ENCODE measurements at places on chromosomes 1 and 21.

GRCh38 chr1:223035724-223036478 lies 107.1 kb downstream of the TLR5 start:
- no peak for DNase-seq

DNA sequence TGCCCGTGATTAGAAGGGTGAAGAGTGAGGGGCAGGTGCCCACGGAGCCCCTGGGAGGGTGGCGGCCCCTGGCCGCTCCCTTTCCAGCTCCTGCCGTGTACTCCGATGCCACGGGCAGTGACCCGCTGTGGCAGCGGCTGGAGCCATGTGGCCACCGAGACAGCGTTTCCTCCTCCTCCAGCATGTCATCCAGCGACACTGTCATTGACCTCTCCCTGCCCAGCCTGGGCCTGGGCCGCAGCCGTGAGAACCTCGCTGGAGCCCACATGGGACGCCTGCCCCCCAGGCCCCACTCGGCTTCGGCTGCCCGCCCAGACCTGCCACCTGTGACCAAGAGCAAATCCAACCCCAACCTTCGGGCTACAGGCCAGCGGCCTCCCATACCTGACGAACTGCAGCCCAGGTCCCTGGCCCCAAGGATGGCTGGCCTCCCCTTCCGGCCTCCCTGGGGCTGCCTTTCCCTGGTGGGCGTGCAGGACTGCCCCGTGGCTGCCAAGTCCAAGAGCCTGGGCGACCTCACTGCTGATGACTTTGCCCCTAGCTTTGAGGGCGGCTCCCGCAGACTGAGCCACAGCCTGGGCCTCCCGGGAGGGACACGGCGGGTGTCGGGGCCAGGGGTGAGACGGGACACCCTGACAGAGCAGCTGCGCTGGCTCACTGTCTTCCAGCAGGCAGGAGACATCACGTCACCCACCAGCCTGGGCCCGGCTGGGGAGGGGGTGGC lies 22.0 kb downstream of the PANK4 start:
- DNase-seq: no peak

GRCh38 chr1:99602404-99602969 lies 43.4 kb upstream of the PALMD start:
- no peak for DNase-seq

DNA sequence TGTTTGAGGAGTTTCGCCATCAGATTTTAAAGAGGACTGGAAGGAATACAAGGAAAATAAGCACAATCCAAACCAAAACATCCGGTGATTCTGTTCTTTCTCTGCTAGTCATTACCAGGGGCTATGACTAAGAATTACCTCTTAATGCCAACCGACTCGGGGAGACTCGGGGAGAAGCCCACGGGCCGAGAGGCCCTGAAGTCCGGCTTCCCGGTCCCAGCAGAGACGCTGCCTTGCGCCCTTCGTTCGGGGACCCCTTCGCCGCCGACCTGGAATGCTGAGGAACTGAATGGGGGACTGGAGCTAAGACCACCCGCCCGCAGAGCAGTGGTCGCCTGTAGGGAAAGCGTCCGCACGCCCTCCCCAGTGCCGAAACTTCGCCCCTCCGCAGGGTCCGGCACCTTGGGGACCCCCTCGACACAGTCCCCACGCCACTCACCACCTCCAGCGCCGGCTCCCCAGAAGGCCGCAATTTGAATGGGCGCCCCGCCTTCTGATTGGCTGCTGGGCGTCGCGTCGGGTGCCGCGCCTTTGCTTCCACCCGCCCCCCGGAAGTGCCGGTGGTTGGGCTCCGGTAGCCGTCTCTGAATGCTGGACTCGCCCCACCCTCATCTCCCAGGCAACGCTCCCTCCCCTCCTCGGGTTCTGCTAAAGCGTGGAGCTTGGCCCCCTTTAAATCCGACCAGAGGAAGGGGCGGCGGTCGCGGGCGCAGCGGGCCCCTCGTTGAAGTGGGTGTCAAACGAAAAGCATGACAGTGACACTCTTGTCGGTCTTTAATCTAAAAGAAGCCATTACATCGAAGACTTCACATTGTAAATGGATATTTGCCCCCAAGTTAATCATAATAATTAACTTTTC lies at the start of gene KIF14:
TSS of gene KIF14 (minus strand) at position 479 of the 859 bp plus-strand sequence. CDS start 2,028 bp downstream, outside the sequence.
- DNase-seq: peak; percentile 94

DNA sequence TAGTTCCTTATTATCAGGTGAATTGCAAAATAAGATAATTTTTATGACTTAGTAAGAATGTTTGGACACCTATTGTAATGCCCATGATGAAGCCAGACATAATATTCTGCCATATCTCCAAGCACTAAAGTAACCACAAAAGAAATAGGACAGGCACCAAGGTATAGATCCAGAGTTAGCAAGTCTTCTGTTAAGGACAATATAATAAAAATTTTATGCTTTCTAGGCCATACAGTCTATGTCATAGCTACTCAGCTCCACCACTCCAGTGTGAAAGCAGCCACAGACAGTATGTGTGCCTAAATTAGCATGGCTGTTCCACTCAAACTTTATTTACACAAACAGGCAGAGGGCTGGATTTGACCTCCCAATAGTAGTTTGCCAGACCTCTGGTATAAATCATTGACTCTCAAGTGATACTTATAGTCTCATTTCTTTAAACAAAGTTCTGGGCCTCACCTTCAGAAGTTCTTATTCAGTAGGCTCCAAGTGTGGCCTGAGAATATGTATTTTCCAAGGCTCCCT lies 88.3 kb downstream of the SCMH1 start:
- DNase-seq: no peak

GRCh38 chr1:27971674-27972073 lies 11.9 kb downstream of the XKR8 start:
- DNase-seq: no peak

GRCh38 chr1:178844436-178844835 lies 26.4 kb downstream of the ANGPTL1 start:
- no peak for DNase-seq

DNA sequence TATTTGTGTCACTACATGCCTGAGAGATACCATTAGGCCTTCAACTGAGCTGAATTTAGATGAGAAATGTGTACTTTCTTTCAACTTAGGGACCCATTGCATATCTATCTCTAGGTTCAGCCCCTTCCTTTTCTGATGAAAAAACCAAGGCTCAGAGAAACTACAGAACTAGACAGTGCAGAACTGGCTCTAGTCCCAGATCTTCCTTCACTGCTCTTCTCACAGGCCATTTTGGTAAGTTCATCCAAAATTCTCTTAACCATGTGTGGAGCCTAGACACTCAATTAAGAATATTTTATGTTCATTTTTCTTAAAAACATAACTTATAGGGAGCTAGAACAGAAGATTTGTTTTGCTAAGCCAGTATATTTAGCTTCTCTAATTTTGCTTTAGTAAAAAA lies 128.9 kb downstream of the ASTN1 start:
- no peak for DNase-seq

DNA sequence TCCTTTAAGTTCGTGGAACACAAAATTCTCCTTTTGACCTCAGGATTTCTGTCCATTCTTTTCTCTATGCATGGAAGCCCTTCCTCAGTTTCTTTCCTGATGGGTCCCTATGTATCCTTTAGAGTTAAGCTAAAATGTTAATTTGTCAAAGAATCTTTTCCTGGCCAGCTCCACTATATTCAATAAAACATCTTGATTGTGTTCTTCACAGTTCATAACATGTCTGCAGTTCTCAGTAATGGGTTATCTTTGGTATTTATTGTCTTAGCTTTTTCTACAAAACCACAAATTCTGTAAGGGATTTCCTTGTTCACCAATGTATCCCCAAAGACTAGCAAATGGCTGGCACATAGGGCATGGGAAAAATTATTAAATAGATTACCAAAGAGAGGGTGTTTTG lies 998.5 kb downstream of the ADGRL2 start:
- no peak for DNase-seq

GRCh38 chr1:109083923-109084322 lies 6.6 kb upstream of the TMEM167B start:
- no peak for DNase-seq

DNA sequence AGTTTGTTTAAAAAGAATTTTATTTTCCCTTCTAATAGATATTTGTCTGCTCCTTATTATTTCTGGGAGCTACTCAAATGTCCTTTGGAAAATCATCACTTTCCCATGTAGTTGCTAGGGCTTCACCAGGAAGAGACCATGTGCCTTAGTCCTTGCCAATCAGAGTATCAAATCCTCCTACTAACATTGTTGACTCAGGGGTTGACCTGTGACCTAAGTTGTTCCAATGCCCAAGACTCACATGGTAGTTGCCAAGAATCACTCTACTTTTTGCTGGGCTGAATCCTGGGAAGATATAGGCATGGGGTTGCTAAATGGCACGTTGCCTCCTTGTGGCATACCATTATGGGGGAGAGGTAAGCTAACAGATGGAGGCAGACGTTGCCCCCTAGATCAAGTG lies 58.2 kb upstream of the FOXD3 start:
- DNase-seq: no peak

DNA sequence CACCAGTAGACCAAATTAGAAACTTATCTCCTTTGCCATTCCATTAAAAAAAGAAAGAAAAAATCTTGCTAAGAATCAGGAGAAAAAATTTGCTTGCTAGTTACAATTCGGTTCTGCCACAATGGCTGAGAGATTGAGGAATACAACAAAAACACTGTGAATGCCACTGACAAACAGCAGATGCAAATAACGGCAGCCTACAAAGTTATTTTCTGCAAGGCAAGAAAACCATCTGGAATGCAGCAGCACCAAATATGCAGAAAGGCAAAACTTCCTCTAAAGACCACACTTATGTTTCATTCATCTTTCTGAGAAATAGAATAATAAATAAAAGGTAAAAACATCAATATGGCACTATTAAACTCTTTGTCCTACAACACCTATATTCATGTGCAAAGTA lies 75.7 kb downstream of the ENAH start:
- no peak for DNase-seq

DNA sequence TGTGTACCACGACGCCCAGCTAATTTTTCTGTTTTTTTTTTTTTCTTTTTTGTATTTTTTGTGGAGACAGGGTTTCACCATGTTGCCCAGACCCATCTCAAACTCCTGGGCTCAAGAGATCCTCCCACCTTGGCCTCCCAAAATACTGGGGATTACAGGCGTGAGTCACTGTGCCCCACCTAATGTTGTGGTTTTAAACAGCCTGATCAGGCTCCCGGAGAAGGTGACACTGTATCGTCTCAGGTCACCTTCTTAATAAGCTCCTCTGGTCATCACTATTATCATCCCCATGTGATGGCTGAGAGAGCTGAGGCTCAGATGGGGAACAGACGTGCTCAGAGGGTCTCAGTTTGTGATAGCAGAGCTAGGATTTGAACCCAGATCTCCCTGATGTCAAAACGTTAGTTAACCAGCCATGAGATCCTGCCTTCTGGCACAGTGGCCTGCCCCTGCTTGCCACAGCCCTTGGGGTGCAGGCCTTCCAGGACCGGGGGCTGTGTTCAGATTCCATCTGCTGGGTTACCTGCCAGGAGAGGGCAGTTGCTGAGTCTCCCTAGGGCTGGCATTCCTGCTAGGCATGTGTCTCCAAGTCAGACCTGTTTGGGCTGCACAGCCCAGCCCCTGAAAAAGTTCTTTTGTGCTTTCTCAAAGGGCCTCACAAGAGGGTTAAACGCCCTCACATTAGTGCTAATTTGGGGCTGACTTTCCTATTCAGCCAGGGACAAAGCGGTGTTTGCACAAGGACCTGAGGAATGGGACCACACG lies 32.7 kb upstream of the GRHL3 start:
- no peak for DNase-seq

GRCh38 chr1:33740040-33740744 lies 123.7 kb upstream of the HMGB4 start:
- no peak for DNase-seq

- no peak for DNase-seq
Observed at GRCh38 chr21:16211339-16212303, 481.8 kb downstream of the USP25 start.

GRCh38 chr1:91617285-91617765 lies 116.7 kb downstream of the CDC7 start:
- no peak for DNase-seq

- DNase-seq: no peak
Observed at GRCh38 chr1:111852261-111852721, 96.6 kb downstream of the DDX20 start.

DNA sequence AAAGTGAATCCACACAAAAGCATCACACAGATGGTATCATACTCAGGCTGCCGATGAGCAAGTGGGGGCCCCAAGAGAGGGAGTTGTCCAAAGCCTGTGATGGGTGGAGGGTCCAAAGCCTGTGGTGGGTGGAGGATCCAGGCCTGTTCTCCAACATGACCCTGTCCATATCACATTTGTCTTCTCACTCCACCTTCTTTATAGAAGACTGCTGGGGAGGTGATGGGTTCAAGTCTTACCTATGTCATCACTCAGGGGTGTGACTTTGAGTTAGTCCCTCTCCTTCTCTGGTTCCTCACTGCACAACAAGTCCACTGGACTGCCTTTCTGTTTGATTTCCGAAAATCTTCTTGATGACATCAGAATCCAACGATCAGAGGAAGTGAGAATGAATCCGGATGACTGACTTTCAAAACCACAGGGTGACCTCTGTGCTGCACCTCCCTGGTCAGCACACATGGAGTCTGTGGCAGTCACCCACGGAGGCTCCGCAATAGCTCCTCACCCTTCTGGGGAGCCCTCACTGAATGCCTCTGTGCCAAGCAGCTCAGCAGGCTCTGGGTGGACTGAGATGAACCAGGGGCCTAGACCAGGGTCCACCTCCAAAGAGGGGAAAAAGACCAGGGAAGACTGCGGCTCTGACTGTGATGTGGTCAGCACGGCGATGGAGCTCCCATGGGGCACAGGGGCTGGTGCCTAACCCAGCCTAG lies 166.8 kb downstream of the HIVEP3 start:
- DNase-seq: peak; percentile 33

GRCh38 chr1:34925730-34926129 lies 3.7 kb downstream of the DLGAP3 start:
- DNase-seq: no peak

- DNase-seq: peak; percentile 53
Observed at GRCh38 chr1:180981596-180982387, 40.9 kb downstream of the STX6 start.

GRCh38 chr21:44886113-44887075 lies 12.9 kb upstream of the PTTG1IP start:
- DNase-seq: no peak

GRCh38 chr1:206961668-206962067 lies 8.6 kb downstream of the FCAMR start:
- DNase-seq: no peak

DNA sequence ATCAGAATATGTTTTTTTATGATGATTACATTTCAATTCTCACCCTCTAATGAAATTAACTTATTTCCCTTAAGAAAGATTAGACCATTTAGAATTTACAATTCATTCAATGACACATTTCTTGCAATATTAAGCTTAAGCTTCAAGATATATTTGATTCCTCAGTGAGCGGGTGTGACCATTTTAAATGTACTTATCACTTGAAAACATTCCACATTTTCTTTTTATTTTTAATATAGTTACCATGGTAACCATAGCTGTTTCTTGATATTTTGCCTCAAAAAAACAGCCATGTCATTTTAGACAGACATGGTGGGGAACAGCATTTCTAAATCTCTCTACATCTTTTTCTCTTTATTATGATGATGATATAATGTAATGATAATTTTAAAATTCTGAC lies 1029.0 kb upstream of the B3GALT2 start:
- no peak for DNase-seq

- no peak for DNase-seq
Observed at GRCh38 chr21:29786496-29787360, 153.1 kb downstream of the GRIK1 start.

GRCh38 chr1:145719230-145720079 lies at the start of gene CD160:
Gene CD160, plus strand, starts transcription at chr1:145719499. Its CDS starts 8,829 bp downstream, at chr1:145728328.
- DNase-seq: peak; percentile 41

Measured in activated CD4-positive, alpha-beta T cell treated with anti-CD3 and anti-CD28 coated beads, Interleukin-2, Interleukin-4, amounts not matched to agents 100 ng/mL and 50 ng/mL, durations not matched to agents 16 hours and 8 hours (primary cell).